Stimulated activated CD8-positive, alpha-beta memory T cell treated with anti-CD3 and anti-CD28 coated beads, Interleukin-12 subunit alpha, Interleukin-12 subunit beta, amount 100 ng/mL, for 4 hours (primary cell): ENCODE measurements at places on chromosomes 3 and 15.

DNA sequence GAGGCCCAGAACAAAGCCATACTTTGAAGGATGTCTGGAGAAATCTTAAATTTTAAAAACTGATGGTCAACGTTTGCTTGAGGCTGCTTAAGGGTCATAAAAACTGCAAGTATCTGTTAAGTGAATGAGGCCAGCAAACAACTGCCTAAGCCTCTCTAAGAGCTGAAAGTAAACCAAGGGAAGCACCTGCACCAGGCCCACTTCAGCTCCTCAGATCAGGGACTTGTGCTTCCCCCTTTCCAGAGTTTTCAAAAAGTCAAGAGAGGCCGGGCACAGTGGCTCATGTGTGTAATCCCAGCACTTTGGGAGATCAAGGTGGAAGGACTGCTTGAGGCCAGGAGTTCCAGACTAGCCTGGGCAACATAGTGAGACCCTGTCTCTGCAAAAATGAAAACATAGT is 9.1 kb downstream of the FBXL22 start:
- no peak for DNase-seq

DNA sequence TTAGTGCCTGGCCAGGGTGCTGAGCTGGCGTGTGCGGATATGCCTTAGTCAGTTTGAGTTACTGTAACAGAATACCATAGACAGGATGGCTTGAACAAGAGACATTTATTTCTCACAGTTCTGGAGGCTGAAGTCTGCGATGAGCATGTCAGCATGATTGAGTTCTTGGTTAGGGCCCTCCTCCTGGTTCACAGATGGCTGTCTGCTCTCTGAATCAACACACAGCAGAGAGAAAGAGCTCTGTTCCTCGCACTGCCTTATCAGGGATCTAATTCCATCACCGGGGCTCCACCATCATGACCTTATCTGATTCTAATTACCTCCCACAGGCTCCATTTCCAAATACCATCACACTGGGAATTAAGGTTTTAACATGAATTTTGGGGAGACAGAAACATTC is 386.6 kb upstream of the DPH6 start:
- DNase-seq = no peak

GRCh38 chr3:135018149-135018923 is 223.3 kb downstream of the EPHB1 start:
- no peak for DNase-seq

DNA sequence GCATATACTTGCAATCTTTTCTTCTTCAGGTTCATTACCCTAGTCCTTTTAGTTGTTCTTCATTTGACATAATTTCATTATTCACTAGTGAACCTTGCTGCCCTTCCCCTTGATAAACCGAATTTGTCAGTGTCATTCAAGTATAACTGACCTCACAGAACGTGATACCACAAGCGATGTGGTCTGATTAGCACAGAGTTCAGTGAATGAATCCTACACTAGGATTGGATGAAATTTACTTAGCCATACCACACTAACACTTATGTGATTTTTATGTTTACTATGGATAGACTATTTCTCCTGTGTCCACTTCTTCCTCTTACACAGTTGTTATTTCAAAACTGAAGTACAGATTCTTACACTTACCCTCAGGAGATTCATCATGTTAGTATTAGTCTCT is 27.2 kb downstream of the CD86 start:
- DNase-seq = no peak

- DNase-seq = no peak
Measured at GRCh38 chr3:24303057-24303754, 191.4 kb downstream of the THRB start.

GRCh38 chr3:89494734-89495133 is 387.3 kb downstream of the EPHA3 start:
- no peak for DNase-seq

DNA sequence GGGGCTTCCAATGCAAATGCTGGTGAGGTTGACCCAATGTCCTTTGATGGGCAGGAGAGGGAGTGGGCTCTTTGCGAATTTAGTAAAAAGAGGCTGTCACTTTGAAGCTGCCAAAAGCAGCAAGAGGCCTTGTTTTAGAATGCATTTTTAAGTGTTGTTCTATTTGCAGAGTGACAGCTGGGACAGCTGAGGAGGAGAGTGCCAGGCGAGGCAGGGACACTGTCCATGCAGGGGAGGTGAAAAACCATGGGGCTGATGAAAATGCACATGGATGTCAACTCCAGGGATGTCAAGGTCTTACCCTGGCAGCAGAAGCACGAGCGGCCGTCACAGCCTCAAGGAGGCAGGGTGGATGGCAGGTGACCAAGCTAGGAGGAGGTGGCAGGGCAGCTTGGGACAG is 279.8 kb downstream of the ADAMTS17 start:
- no peak for DNase-seq

DNA sequence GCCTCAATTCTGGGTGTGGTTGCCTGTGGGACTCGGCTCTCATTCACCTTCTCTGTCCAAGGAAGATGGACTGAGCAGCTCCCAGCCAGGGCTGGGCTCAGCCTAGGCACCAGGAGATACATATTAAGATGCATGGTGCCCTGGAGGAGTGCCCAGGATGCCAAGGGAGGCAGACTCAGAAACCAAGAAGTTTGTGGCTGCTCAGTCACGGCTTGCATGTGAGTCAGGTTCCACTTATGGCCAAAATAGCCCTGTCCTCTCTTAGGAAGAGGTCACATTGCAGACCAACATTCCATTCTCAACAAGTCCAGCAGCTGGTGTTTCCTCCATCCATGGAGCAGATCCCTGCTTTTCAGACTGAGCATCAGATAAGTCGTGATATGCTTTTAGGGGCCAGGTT is 21.8 kb downstream of the CDCP1 start:
- DNase-seq = no peak

DNA sequence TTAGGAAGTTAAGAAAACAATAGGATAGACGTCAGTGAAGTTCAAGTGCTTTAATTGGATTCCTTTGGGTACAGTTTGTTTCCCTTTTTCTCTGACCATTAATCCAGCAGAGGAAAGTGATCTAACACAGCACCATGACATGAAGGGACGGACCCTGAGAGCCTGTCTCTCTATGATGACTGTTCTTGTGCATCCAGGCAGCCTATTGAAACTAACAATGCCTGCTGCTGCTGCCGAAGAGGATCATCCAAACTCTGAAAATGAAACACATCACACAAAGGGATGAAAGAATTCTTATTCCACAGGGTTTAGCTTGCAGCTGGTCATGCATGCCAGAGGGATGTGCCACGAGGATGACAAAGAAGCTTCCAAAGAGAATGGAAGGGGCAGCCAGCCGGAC is 75.5 kb downstream of the ZBTB20 start:
- DNase-seq = no peak

DNA sequence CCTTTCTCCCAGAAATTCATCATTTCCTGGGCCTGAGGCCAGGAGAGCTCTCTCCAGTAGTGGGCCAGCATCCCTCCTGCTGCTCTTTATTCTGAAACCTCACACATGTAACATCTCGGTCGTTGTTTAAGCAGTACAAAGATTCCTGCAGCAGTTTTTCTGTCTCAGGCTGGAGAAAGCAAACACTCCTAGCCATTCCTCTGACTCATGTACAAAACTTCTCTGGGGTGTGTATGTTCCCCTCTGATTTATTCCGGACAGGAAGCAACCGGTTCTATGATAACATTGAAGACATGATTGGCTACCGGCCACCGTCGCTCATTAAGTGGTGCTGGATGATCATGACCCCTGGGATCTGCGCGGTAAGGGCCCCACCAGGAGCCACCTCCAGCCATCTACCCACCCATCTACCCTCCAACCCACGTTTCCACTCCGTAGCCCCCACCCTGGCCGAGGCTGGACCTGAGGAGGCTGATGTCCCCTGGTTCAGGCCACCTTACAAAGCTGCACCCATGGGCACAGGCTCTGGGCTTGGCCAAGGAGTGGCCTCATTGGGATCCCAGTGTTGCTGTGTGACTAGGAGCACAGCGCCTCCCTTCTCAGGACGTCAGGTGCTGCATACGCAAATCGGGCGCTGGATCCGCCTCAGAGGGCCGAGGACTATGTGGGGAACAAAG is 58.6 kb upstream of the SLC6A1 start:
- no peak for DNase-seq

- DNase-seq = no peak
Measured at GRCh38 chr15:88693191-88693590, 54.4 kb downstream of the ISG20 start.

GRCh38 chr3:16050641-16051467 is 123.6 kb upstream of the GALNT15 start:
- DNase-seq = no peak

GRCh38 chr3:38579551-38580449 is 69.7 kb downstream of the SCN5A start:
- DNase-seq = no peak

DNA sequence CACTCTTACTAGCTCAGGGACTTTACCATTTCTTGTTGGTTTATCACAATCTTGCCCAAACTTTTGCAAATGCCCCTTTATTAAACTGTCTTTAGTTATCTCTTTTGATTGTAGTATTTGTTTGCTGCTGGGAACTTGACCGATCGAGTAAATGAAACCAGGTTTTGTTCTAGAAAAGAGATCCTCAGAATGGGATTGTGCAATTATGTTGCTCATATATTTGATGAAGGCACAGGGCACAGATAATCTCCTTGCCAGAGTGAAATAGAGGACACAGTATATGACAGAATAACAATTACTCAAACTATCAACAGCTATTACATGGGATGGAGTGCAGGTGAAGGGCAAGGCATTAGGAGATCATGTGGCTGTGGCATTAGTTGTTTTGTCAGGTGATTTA is 216.6 kb upstream of the RASGRP1 start:
- no peak for DNase-seq

DNA sequence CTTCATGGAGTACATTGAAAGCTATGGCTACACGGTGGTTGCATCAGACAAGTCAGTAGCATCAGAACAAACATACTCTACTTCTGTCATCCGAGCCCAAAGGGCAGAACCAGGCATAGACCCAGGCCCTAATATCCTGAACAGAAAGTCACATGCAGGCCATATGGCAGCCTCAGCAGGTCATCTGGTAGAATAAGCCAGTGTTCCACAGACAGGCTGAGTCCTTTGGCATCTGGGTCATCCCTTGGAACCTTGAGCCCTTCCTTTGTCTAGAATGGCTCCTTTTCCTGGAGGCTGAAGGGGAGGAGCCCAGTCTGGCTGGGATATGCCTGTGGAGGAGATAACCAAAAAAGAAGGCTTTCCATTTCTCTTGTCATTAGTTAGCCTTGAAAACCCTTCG is 29.2 kb downstream of the SEMA6D start:
- no peak for DNase-seq

DNA sequence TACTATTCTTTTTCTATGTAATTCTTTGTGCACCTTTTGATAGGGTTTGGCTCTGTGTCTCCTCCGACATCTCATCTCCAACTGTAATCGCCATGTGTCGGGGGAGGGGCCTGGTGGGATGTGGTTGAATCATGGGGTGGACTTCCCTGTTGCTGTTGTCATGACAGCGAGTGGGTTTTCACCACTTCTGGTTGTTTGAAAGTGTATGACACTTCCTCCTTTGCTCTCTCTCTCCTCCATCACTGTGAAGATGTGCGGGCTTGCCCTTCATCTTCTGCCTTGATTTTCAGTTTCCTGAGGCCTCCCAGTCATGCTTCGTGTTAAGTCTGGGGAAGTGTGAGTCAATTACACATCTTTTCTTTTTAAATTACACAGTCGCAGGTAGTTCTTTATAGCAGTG is 225.8 kb upstream of the DPPA4 start:
- DNase-seq = no peak
